Activated CD4-positive, alpha-beta memory T cell treated with anti-CD3 and anti-CD28 coated beads for 36 hours (primary cell): ENCODE measurements at places on chromosomes 1 and 21.
A peak's percentile ranks its signal among the peaks of the same experiment; 100 is the strongest.

DNA sequence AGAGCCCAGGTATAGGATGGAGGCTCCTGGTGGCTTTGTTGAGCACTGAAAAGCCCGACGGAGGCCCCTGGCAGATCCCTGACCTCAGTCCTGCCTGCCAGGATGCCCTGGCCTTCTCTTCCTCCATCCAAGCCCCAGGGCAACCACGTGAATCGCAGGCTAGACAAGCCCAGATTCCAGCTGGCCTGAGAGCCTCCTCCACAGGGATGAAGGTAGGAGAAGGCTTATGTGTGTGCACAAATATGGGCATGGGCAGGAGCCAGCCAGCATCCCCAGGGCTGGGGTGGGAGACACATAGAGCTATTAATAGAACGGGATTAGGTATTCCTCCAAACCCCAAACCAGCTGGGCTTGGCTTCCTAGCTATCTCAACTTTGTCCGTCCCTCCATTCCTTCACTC lies 4.0 kb upstream of the EXTL1 start:
- DNase-seq: no peak

- DNase-seq: no peak
Measured at GRCh38 chr1:41612953-41613352, 128.5 kb upstream of the EDN2 start.

DNA sequence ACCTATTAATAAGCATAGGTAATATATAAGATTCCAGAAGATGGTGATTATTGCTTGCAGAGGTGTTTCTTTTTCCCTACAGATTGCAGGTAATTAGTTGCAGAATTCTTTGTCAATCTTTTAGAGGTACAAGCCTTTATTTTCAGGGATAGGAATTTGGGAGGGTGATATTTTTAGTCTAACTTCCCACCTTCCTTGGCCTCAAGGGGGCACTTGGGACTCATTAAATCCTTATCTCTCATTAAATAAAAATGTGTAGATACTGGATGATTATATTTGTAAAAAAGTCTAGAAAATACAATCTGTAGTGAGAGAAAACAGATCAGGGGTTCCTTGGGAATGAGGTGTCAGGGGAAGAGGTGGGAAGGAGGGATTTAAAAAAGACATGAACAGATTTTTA lies 179.2 kb downstream of the PATJ start:
- no peak for DNase-seq

GRCh38 chr1:155320661-155321617 lies at the start of gene RUSC1:
RUSC1 (plus strand) TSS chr1:155320894; CDS start chr1:155321774, 880 bp downstream.
- peak; percentile 82 for DNase-seq

GRCh38 chr1:7579831-7580804 lies 191.0 kb upstream of the VAMP3 start:
- no peak for DNase-seq

GRCh38 chr1:29669158-29669871 lies 433.0 kb downstream of the PTPRU start:
- DNase-seq: no peak

DNA sequence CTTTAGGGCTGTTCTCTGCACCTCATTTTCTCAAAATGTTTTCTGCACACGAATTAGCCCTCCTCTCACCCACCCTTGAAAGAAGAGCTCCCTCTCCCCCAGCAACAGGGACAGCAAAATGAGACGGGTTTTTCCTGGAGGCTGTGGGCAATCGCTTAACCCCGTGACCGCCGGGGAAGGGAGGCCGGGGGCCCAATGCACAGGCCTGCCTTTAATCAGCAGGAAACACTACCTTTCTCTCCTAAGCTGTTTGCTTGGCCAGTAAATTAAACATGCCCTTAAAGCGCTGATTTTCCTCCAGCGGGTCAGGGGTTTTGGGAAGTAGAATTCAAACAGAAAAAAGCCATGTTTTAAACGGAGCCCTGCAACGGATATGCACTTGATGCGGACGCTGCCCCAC lies 114.4 kb downstream of the PRDM16 start:
- DNase-seq: no peak

GRCh38 chr1:77540501-77541161 lies 141.8 kb downstream of the ZZZ3 start:
- DNase-seq: no peak

- DNase-seq: no peak
Measured at GRCh38 chr1:235933017-235933765, 66.5 kb upstream of the LYST start.

DNA sequence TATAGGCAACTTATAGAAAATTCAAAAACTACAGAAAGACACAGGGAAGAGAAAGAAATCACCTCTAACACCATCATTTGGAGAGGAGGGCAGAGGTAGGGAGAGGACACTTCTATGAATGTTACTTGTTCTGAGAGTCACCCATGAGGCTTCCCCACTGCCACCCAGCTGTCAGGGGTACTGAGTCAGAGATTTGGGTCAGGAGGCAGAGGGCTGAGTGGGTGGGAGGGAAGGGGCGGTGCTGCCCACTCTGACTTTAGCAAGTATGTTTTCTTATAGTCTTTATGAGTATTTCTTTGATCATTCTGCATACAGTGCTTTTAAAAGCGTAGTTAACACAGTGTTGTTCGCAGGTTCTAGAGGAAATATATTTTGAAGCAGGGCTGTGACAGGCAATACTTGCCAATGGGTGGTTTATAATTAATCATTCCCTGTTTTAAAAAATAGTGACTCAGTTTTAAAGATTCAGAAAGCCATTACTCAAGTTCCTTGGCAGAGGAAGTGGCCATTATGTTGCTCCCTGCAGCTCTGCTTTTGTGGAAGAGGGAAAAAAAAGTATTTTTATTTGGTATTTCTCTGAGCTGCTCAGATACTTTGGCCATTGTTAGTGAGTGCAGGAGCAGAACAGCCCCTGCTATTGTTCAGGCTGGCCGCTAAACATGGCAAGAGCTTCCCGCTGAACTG lies 18.3 kb downstream of the IL6R start:
- DNase-seq: peak; percentile 79

DNA sequence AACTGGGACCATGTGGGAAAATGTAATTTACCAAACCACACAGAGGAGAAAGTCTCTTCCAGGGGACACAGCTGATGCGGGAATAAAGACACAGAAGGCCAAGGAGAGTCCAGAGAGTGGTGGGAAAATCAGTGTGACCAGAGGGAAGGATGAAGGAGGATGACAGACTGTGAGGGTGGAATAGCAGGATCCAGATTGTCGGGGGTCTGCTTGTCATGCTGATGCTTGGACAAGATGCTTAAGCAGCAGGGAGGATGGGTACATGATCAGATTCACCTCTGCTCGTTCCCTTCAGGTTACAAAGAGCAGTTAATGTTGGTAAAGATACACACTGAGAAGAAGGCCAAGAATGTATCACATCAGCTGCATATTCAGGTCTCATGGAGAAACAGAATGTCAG lies 117.1 kb upstream of the ZNF644 start:
- DNase-seq: no peak

DNA sequence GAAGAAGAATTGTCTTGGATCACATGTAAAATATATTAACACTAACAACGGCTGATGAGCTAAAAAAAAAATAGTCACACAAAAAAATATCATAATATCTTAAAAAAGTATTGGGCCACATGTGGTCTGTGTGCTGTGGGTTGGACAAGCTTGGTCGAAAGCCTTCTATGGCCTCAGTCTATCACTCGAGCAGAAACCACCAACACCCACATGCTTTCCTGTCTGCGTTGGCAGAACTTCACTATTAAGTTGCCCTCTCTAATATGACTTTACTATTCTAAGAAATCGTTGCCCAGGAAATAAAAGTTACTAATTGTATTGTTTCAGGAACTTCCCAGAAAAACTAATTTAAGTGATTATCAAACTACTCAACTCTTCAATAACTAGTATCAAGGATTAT lies 28.2 kb upstream of the ETS2 start:
- peak; percentile 39 for DNase-seq

DNA sequence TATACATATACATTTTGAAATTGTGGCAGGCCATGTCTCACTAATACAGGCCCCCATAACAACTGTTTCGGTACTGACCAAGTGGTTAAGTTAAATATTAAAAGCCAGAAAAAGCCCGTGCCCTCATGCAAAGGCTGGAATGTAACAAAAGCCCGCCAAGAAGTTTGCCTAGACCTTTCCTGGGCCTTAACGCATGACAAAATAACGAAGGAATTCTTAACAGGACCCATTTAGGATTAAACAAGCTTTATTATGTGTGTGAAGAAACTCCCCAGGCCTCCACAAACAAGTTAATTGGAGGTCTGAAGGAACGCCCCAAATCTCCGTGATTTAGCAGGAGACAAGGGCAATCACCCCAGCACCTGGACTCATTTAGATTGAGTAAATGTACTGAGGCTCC lies 42.4 kb downstream of the TNFSF4 start:
- DNase-seq: no peak

DNA sequence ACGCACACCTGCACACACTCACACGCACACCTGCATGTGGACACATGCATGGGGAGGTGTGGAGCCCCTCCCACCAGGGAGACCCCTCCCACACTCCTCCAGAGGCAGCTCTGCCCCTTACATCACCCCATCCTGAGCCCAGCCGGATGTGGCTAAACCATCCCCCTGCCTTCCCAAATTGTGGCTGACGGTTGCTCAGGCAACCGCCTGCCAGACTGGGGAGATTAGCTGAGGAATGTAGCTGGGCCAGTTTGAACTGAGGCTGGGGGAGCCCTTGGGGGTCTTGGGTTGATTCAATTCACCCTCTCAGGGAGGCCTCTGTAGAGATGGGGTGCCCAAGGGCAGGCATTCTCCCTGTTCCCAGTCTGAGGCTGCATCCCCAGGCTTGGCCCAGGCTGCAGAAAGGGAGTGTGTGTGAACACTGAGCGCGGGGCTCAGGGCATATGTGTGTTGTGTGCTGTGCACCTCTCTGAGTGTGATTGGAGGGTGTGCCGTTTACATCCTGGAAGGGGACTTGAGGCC lies 12.9 kb downstream of the PTPRU start:
- DNase-seq: no peak

DNA sequence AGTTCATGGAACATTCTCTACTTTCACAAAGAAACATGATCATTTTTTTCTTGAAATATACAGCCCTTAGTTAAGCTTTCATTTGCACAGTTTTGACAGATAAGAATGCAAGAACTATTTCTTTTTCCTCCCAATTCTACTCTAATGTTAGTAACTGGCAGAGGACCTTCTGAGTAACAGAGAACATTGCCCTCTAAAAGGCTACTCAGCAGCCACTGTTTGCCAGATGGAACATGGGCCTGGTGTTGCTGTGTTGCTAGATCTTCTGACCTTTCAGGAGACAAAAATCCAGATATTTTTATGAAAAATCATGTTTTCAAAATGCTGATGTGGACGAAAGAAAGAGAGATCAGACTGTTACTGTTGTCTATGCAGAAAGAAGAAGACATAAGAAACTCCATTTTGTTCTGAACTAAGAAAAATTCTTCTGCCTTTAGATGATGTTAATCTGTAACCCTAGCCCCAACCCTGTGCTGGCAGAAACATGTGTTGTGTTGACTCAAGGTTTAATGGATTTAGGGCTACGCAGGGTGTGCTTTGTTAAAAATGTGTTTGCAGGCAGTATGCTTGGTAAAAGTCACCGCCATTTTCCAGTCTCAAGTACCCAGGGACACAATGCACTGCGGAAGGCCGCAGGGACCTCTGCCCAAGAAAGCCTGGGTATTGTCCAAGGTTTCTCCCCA lies 2.9 kb upstream of the PRDX6 start:
- DNase-seq: no peak

- DNase-seq: no peak
Measured at GRCh38 chr1:205811660-205812059, 1.3 kb downstream of the SLC41A1 start.

- peak; percentile 26 for DNase-seq
Measured at GRCh38 chr1:153598309-153599172, 14.4 kb downstream of the S100A16 start.

GRCh38 chr1:41342774-41343355 lies 18.4 kb upstream of the FOXO6 start:
- no peak for DNase-seq

- DNase-seq: no peak
Measured at GRCh38 chr1:81305997-81306452, 494.7 kb upstream of the ADGRL2 start.

DNA sequence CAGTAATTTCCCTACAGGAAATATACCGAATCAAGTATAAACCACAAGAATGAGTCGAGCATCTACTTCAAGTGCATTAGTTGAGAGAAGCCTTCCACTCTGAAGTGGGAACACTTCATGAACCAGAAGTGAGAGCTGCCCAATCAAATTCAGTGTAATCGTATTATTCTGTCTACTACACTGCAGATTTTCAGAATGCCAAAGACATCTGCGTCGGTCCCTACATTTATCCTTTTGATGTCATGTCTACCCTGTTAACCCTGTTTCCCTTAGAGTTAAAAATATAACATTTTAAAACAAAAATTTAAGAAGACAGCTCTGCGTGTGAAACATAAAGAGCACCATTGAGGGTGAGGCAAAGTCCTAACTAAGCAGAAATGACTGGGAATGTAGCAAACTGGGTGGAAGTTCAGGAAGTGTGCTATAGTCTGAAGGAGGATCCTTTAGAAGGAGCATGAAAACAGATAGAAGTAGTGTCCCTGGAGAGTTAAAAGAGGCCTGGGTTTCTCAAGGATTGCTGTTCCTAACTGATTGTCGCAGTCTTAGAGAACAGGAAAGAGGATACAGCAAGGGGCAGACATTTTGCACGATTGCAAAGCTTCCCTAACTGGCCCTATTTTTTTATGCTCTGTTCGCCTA lies 291.2 kb downstream of the PTPRC start:
- no peak for DNase-seq

GRCh38 chr1:153945131-153945794 lies 1.3 kb downstream of the DENND4B start:
- DNase-seq: peak; percentile 86

DNA sequence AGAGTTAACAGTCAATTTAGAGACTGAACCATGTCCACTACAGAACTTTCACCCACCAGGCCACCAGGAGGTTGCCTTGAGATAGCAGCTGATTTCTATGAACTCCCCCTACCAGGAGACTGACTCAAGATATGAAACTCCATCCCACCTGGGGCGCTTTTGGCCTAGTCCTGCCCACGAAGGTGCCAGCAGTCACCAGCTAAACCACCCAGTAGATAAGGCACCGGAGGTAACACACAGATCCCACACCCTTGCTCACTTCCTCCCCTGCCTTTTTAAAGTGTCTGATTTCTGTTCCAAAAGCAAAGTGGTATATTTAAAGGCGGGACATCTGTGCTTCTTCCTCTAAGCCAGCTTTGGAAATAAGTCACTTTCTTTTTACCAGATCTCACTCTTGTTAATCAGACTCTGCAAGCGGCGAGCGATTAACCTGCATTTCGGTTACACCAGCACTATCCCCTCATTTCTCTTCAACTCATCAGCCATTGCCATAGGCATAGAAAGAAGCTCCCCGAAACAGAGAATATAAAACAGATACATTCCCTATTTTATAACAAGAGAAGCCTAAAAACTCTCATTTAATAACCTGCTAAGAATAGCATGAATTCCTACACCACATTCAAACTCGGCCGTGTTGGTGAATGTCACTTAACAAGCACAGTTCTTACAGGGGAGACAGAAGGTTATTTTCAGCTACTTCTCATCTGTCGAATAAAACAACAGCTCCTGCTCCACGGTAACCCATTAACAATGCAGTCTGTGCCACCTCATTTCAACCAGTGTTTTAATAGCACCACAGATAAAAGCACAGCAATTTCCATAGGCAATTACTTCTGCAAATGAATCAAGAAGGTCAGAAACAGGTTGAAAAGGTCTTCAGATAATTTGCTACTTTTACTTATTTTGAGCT lies 318.1 kb downstream of the KCNH1 start:
- no peak for DNase-seq
